ENCODE measurements at places on chromosomes 3 and 15. TPM values are rescaled to one million over a fixed set of nuclear protein-coding genes. Genes with fewer than 3 reads are reported as not detected.

Gene MFGE8
- total RNA-seq, result 181 TPM

- no peaks in the 10 kb centered on the region for H3K27me3 ChIP-seq
- no peak for DNase-seq
- peaks cover 19% of the 10 kb centered on the region for H3K36me3 ChIP-seq
- H3K4me3 ChIP-seq, result no peak overlapping the region
- H3K27ac ChIP-seq, result peak overlapping the region; percentile 52
Observed at GRCh38 chr3:149080699-149081091, 5.6 kb downstream of the HLTF start.

GRCh38 chr15:99084965-99085364, 19.9 kb upstream of the SYNM start:
- no peaks in the 10 kb centered on the region for H3K4me1 ChIP-seq
- H3K27ac ChIP-seq, result no peak overlapping the region
- H3K27me3 ChIP-seq, result peaks cover 12% of the 10 kb centered on the region
- H3K36me3 ChIP-seq, result no peaks in the 10 kb centered on the region
- no peak overlapping the region for H3K4me3 ChIP-seq

Gene TRANK1
- total RNA-seq, result 80.4 TPM

DNA sequence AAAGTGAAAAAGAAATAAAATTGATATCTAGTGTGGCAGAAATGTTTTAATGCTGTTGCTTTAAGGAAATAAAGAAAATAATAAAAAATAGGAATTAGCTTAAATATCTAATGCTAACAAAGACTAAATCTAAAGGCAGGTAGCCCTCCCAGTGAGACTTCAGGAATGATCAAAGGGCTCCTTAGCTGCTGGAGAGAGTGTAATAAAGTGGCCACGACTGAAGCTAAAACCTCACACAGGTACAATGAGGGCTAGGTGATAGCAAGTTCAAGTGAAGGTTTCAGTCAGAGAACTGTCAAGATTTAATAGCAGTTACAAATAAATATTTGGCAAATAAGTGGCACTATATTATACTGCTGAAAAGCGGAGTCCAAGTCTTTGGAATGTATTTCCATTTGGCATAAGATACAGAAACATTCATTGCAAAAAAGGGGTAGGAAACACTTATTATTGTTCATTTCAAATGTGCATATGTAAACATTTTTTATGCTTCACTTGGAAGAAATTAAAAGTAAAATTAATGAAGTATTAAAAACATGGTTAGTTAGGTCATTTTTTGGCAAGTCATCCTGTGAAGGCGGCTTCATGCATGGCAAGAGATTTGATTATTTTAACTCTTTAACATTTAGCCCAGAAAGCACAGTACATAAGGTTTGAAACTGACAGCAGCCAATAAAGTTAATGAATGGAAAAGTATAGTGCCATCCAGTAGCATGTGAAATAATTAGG, 168.2 kb downstream of the ECT2 start:
- no peak for DNase-seq
- no peak overlapping the region for H3K4me3 ChIP-seq

- peaks cover 43% of the 10 kb centered on the region for H3K4me1 ChIP-seq
- H3K4me3 ChIP-seq, result no peak overlapping the region
- H3K27me3 ChIP-seq, result no peaks in the 10 kb centered on the region
Observed at GRCh38 chr15:90104551-90104950, 2.3 kb upstream of the IDH2 start.

- H3K36me3 ChIP-seq, result no peaks in the 10 kb centered on the region
- no peak overlapping the region for H3K27ac ChIP-seq
- no peak for DNase-seq
- H3K27me3 ChIP-seq, result no peaks in the 10 kb centered on the region
- no peak overlapping the region for H3K4me3 ChIP-seq
Observed at GRCh38 chr3:186882881-186883685, 40.6 kb downstream of the ADIPOQ start.

DNA sequence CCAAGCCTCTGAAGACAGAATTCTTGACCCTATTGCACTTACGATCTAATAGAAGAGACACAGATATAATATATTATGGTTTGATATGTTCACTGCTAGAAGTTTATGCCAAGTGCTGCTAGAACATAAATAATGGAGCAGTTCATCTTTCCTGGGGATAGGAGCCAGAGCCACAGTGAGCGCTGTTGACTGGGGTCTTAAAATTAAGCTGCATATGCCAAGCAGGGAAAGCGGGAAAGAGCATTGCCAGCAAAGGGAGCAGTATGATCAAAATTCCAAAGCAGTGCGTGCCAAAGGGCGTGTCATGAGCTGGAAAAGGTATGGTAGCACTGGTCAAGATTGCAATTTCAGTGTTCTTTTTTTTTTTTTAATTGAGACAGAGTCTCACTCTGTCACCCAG, 49.1 kb upstream of the ABHD2 start:
- H3K4me1 ChIP-seq, result peaks cover 2% of the 10 kb centered on the region
- H3K27ac ChIP-seq, result no peak overlapping the region
- H3K4me3 ChIP-seq, result no peak overlapping the region
- H3K27me3 ChIP-seq, result peaks cover 34% of the 10 kb centered on the region
- no peak for DNase-seq
- no peaks in the 10 kb centered on the region for H3K36me3 ChIP-seq

DNA sequence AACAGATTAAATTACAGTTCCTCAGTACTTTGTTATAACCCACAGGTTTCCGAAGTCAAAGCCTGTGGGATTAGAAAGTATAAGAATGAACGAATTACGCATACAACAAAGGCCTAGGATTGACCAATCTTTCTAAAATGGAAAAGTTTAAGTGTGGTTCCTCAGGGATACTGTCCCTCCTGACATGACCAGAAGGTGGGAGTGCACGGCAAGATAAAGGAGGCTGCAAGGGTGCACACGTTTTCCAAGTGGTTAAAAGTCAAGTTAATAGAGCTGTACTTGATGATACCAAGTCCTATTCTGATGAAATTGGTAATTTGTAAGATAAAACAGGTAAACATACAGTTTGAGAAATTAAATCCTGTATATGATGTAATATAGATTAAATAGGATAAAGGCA, 96.2 kb downstream of the ALDH1A2 start:
- H3K27ac ChIP-seq, result no peak overlapping the region
- H3K36me3 ChIP-seq, result no peaks in the 10 kb centered on the region
- peaks cover 9% of the 10 kb centered on the region for H3K27me3 ChIP-seq
- no peak overlapping the region for H3K4me3 ChIP-seq
- peaks cover 9% of the 10 kb centered on the region for H3K4me1 ChIP-seq

- H3K4me1 ChIP-seq, result no peaks in the 10 kb centered on the region
- H3K27me3 ChIP-seq, result peaks cover under 1% of the 10 kb centered on the region
- H3K36me3 ChIP-seq, result no peaks in the 10 kb centered on the region
- H3K27ac ChIP-seq, result no peak overlapping the region
- no peak for DNase-seq
Observed at GRCh38 chr3:99625643-99626416, 12.6 kb upstream of the COL8A1 start.

- no peaks in the 10 kb centered on the region for H3K36me3 ChIP-seq
- DNase-seq, result no peak
- peaks cover 17% of the 10 kb centered on the region for H3K4me1 ChIP-seq
- H3K4me3 ChIP-seq, result no peak overlapping the region
- peaks cover 4% of the 10 kb centered on the region for H3K27me3 ChIP-seq
- H3K27ac ChIP-seq, result no peak overlapping the region
Observed at GRCh38 chr3:54322354-54322753, 200.0 kb downstream of the CACNA2D3 start.

Gene CPLX3
- total RNA-seq, result 0.14 TPM

Gene VPS33B
- 25.2 TPM for total RNA-seq

GRCh38 chr3:151538456-151539393, 77.9 kb upstream of the IGSF10 start:
- H3K4me3 ChIP-seq, result no peak overlapping the region
- no peaks in the 10 kb centered on the region for H3K36me3 ChIP-seq
- peak overlapping the region; percentile 37 for H3K27ac ChIP-seq
- peaks cover 39% of the 10 kb centered on the region for H3K4me1 ChIP-seq
- no peaks in the 10 kb centered on the region for H3K27me3 ChIP-seq

- peaks cover 2% of the 10 kb centered on the region for H3K36me3 ChIP-seq
- DNase-seq, result no peak
- peaks cover 28% of the 10 kb centered on the region for H3K4me1 ChIP-seq
Observed at GRCh38 chr3:60186359-60186758, 1064.9 kb downstream of the FHIT start.

Gene TEX9
- total RNA-seq, result 22.8 TPM

DNA sequence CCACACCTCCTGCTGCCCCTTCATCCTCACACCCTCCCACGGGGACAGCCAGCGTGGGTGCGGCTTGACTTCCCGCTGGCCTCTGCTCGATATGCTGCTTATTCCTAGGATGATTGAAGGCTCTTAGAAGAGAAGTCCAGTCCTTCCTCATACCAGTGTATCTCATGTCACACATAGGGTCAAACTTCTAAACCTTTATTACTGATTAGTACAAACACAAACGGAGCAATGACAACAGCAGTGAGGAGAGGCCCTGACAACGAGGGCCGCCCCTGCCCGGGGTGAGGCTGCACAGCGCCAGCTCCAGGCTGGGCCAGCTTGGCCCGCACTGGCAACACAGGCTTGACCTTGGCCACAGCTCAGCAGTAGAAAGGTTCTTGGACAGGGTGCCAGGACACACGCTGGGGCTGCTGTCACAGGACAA, 3.7 kb downstream of the CIB1 start:
- no peak overlapping the region for H3K4me3 ChIP-seq
- peaks cover 14% of the 10 kb centered on the region for H3K36me3 ChIP-seq
- H3K4me1 ChIP-seq, result peaks cover 11% of the 10 kb centered on the region
- no peak for DNase-seq
- H3K27me3 ChIP-seq, result no peaks in the 10 kb centered on the region
- no peak overlapping the region for H3K27ac ChIP-seq

Gene SCAMP5
- total RNA-seq, result 23.5 TPM

GRCh38 chr3:139016430-139017048, 4.2 kb downstream of the PRR23B start:
- H3K4me1 ChIP-seq, result no peaks in the 10 kb centered on the region
- H3K27ac ChIP-seq, result no peak overlapping the region
- H3K4me3 ChIP-seq, result no peak overlapping the region
- H3K27me3 ChIP-seq, result no peaks in the 10 kb centered on the region
- H3K36me3 ChIP-seq, result peaks cover 6% of the 10 kb centered on the region

Gene VWA5B2
- 0.78 TPM for total RNA-seq

Gene MORC1
- total RNA-seq, result 0.18 TPM

DNA sequence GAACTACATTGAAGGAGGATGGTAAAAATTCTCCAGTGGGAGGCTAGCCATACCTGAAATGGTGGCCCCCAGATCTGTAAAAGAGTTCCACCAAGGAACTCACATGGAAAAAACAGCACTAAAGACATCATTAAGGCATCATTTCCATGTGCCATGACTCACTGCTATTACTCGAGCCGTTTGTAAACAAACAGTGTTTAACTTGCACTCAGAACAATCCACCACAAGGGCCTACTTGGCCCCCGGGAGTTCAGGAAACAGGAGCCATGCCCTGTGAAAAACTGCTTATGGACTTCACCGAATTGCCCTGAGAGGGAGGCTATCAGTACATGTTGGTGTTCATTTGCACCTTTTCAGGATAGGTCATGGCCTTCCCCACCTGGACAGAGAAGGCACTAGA, 18.2 kb downstream of the CCR4 start:
- no peak overlapping the region for H3K27ac ChIP-seq
- peaks cover 12% of the 10 kb centered on the region for H3K4me1 ChIP-seq
- no peak overlapping the region for H3K4me3 ChIP-seq
- DNase-seq, result no peak

GRCh38 chr3:24497942-24498341, 3.3 kb upstream of the THRB start:
- no peak for DNase-seq
- H3K36me3 ChIP-seq, result no peaks in the 10 kb centered on the region
- peaks cover 56% of the 10 kb centered on the region for H3K27me3 ChIP-seq
- no peak overlapping the region for H3K27ac ChIP-seq

DNA sequence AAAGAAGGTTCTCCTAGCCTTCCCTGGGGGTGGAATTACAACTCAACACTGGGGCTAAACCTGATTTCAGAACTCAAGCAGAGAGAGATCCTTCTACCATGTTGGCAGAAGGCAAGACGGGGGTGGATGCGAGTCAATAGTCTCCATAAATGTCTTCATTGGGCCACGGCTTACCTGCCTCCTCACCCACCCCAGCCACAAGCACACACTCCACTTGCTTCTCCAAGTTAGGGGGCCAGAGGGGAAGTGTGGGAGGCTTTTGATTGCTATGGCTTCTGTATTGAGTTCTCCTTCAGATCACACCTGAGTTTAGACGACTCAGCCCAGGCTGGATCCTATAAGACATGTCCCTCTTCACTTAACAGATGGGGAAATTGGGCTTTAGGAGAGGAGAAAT, 178.9 kb downstream of the UACA start:
- peaks cover 10% of the 10 kb centered on the region for H3K4me1 ChIP-seq
- H3K27me3 ChIP-seq, result peaks cover 9% of the 10 kb centered on the region
- peak overlapping the region; percentile 57 for H3K4me3 ChIP-seq
- no peaks in the 10 kb centered on the region for H3K36me3 ChIP-seq
- DNase-seq, result no peak

DNA sequence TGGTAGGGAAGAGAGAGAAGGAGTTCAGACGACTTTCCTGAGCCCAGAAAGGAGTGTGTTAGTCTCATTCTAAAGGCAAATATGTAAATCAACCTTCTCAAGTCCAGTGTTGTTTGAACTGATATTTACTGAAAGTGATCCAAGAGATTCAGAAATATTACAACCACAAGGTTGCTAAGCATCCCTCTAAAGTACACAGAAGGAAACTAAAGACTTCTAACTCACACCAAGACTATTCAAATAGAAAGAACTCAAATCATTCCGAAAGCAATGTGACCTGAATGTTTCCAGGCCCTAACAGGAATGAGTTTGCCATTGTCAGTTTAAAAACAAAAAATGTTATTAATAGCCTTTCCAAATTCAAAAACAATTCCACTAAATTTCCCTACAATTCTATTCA, 56.9 kb upstream of the VGLL3 start:
- H3K27me3 ChIP-seq, result no peaks in the 10 kb centered on the region
- no peak overlapping the region for H3K27ac ChIP-seq
- DNase-seq, result no peak
- H3K36me3 ChIP-seq, result no peaks in the 10 kb centered on the region
- H3K4me3 ChIP-seq, result no peak overlapping the region

Gene CGNL1
- total RNA-seq, result 36.4 TPM

GRCh38 chr3:33425453-33425852, 14.8 kb downstream of the UBP1 start:
- DNase-seq, result no peak
- H3K36me3 ChIP-seq, result peaks cover 28% of the 10 kb centered on the region
- H3K27ac ChIP-seq, result no peak overlapping the region
- no peaks in the 10 kb centered on the region for H3K27me3 ChIP-seq

Gene UROC1
- total RNA-seq, result not detected

Gene TMEM266
- total RNA-seq, result 2.0 TPM

GRCh38 chr3:13073326-13074005, at the start of gene IQSEC1:
Gene IQSEC1, minus strand, starts transcription at chr3:13073429. Its CDS starts 415 bp downstream, at chr3:13073014.
- no peaks in the 10 kb centered on the region for H3K36me3 ChIP-seq
- H3K4me1 ChIP-seq, result peaks cover 2% of the 10 kb centered on the region
- H3K27ac ChIP-seq, result peak within 1 kb of the TSS; percentile 41

GRCh38 chr3:37987315-37987697, 3.3 kb upstream of the VILL start:
- peaks cover 3% of the 10 kb centered on the region for H3K27me3 ChIP-seq
- DNase-seq, result no peak
- peaks cover 4% of the 10 kb centered on the region for H3K36me3 ChIP-seq
- no peak overlapping the region for H3K27ac ChIP-seq

All from mesothelial cell of epicardium (in vitro differentiated cells).